Fibroblast of the conjunctiva (primary cell): ENCODE measurements at places on chromosomes 6 and 20.

DNA sequence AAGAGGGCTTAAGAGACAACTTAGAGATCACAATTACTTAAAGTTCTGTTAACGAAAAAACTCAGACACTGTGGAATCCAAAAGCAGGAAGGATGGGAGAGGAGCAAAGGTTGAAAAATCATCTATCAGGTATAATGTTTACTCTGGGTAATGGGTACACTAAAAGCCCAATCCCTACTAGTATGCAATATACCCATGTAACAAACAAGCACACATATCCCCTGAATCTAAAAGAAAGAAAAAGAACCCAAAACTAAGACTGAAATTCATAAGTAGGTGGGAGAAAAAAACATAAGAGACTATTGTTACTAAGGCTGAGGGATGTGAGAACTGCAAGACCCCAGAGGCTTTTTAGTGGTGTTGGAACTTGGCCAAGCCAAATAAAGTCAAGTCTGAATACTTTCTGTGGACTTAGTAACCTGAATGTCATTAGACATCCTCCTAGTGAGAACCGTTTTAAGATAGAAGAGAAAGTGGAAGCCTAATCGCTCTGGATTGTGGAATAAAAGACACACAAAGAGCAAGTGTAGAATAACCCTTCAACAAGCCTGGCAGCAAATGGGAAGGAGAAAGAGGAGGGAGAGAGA is 189.4 kb upstream of the RNF217 start:
- DNase-seq = no peak

- DNase-seq = peak; percentile 58
These were observed 53.3 kb upstream of the KLHL31 start for GRCh38 chr6:53718597-53719460.

GRCh38 chr20:5863040-5863833 is 87.1 kb downstream of the TRMT6 start:
- DNase-seq = peak; percentile 53

- no peak for DNase-seq
These were observed 13.4 kb downstream of the CLIC5 start for GRCh38 chr6:46002264-46002663.

DNA sequence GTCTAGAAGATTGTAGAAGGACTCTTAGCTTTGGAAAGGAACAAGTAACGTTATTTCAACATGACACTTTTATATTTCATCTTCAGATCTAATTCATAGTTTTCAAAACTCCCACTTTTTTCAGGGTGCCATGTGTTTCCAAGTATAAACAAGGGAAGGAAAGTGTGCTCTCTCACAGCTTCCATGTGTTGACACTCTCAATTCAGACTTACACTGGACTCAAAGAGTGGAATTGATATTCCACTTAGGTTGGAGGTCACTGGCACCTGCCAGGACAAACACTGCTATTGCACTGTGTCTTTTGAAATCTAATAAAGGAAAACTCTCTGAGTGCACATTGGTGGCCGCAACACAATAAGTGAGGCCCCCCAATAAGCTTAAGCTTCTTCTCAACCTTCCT is 22.5 kb upstream of the SAMD3 start:
- DNase-seq = no peak

DNA sequence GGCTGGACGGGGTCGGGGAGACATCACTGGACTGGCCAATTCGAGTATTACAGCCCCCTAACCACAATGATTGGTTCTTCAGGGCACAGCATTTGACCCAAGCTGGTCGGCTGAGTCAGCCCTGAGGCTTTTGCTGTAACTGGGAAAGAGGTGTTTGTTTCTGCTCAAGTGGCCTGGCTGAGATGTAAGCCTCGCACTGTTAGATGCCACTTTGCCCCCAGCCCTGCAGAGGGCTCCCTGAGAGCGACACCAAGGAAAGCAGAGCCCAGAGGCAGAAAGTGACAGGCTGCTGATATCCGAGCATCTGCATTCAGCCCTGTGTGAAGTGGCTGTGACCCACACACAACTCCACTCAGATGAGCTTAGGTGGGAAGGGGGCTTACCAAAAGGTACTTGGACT is 19.4 kb downstream of the ERGIC3 start:
- DNase-seq = peak; percentile 12

GRCh38 chr20:57593134-57593886 is 26.9 kb downstream of the ZBP1 start:
- no peak for DNase-seq

DNA sequence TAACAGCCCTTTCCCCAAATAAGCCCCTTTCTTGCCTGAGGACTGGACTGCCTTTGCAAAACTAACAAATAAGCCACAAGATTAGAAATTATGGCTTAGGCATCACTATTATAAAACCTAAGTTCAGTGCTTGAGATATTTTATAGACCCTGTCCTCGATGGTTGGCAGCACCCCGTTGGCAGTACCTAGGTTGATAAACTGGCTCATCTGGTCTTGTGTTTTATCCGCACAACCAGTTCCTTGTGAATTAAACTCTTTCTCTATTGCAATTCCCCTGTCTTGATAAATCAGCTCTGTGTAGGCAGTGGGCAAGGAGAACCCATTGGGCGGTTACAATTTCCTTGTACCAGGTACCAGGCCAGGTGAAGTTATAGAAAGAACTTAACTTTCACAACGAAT is 6.6 kb downstream of the LRP11 start:
- DNase-seq = no peak

DNA sequence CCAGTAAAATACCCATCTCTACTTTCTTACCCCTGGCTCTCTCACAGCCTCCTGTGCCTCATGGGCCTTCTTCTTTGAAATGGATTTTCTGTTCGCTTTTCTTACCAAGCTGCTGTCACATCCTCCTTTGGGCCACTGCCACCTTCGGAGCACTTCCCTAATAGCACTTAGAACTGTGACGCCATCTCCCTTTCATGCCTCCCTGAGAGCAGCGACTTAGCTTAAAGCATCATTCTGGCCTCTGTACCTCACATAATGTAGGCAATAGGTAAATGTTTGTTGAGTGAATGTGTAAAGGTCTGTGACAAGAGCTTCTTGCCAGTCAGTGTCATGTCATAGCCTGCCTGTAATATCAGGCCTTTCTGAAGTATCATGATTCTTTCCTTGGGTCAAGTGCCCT is 78.8 kb downstream of the ADGRG6 start:
- DNase-seq = no peak

DNA sequence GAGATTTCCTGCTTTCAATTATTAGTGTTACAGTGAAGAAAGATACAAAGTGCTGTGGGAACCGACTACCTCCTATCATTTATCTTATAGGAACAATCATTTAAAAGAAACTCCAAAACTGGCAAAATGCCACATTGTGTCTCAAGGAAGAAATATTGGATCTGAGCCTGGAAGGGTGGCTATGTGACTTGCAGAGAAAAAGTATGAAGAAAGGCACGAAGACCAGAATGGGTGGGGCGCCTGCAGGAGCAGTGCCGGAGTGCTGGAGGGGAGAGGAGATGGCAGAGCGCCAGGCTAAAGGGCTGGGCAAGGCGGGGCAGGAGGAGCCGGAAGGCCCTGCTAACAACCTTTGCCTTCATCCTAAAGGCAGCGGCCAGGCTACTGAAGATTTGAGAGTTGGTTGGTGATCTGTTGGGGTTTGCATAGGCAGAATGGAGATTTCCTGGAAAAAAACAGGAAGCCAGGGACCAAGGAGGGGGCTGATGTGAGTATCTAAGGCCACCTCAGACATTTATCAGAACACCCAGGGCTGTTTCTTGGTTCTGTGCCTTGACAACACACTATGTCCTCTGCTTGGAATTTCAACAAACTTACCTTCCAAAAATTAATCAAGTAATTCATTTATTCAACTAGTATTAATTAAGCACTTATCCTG is 125.6 kb downstream of the MAFB start:
- DNase-seq = peak; percentile 10

DNA sequence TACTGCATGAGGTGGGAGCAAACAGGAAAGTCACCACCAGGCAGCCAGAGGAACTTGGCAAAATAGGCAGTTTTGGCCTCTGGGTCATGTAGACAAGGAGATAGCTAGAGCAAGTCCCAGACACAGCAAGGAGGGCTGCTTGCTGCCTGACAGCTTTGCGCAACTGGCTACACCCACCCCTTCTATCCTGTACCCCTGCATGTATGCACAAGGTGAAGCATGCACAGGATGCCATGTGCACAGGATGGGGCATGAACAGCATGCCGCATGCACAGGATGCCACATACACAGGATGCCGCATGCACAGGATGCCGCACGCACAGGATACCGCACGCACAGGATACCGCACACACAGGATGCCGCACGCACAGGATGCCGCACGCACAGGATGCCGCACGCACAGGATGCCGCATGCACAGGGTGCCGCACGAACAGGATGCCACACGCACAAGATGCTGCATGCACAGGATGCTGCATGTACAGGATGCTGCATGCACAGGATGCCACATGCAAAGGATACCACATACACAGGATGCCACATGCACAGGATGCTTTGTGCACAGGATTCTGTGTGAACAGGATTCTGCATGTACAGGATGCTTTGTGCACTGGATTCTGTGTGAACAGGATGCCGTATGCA is 104.9 kb upstream of the IYD start:
- no peak for DNase-seq

- DNase-seq = no peak
These were observed 391.1 kb upstream of the HSF2 start for GRCh38 chr6:122008101-122008999.

GRCh38 chr6:129544892-129545612 is 164.9 kb downstream of the ARHGAP18 start:
- DNase-seq = no peak

GRCh38 chr6:14361956-14362587 is 244.5 kb downstream of the CD83 start:
- DNase-seq = no peak

GRCh38 chr6:16849280-16849987 is 88.2 kb upstream of the ATXN1 start:
- peak; percentile 27 for DNase-seq

DNA sequence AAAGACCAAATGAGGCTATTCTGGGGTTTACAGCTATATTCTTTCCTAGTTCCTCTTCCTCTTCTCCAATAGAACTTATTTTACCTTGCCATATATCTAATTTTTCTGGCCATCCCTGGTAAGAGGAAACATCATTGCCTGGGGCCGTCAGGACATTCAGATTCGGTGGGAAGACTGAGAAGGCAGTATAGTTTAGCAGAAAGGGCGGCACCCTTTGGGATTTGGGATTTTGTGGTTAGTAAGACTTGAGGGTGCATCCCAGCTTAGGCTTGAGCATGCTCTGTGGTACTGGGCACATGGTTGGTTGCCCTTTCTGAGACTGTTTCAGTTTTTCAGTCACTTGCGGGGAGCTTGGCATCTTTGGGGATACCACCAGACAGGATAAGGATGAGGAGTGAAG is 21.1 kb downstream of the SCUBE3 start:
- DNase-seq = no peak

DNA sequence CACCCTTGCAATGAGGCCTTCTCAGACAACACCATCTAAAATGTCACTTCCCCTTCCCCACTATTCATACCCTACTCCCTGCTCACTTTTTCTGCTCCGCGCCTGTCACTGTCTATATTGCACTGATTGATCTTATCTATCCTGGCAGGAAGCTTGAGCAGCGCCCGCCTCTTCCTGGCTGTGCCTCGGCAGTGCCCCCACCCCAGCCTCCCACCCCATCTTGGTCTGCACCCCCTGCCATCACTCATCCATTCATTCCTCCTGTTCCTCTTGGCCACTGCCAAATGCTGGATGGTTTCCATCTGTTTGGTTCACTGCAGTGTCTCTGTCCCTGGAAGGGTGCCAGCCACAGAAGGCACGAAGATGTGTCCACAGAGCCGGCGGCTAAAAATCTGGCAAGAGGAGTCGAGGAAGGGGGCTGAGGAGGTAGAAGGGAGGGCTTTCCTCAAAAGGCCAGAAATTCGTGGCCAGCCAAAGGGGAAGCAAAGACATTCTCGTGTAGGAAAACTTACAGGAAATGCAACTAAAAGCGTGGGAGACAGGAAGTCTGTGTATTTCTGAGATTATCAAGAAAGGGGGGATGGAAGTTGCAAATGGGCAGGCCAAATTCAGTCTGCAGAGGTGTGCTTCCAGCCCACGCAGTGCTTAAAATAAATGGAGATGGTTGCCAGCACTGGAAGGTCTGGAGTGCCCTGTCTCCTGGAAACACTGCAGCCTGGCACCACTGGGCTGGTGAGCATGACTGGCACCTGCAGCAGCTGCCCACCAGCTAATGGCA is 27.6 kb downstream of the SYNJ2 start:
- no peak for DNase-seq

DNA sequence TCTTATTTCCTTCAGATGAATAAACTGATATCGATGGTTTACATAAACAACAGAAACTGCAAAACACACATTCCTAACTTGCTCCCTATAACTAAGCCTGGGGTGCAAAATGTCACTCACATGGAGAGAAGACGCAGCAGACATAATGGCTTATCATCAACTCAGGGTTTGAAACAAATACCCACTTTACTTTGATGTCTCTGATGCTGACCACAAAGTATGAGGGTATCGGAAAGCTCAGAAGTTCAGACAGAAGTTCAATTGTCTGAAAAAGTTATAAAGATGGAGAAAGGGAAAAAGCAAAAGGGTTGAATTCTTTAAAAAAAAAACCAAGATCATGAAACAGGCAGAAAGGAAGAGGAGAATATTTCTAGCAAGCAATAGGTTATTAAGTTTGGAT is 102.7 kb downstream of the FOXC1 start:
- no peak for DNase-seq

- no peak for DNase-seq
These were observed 28.9 kb downstream of the SLC17A5 start for GRCh38 chr6:73624896-73625295.

- no peak for DNase-seq
These were observed 19.8 kb upstream of the C6orf62 start for GRCh38 chr6:24738741-24739140.

GRCh38 chr6:117985916-117986315 is 78.9 kb downstream of the SLC35F1 start:
- DNase-seq = no peak

DNA sequence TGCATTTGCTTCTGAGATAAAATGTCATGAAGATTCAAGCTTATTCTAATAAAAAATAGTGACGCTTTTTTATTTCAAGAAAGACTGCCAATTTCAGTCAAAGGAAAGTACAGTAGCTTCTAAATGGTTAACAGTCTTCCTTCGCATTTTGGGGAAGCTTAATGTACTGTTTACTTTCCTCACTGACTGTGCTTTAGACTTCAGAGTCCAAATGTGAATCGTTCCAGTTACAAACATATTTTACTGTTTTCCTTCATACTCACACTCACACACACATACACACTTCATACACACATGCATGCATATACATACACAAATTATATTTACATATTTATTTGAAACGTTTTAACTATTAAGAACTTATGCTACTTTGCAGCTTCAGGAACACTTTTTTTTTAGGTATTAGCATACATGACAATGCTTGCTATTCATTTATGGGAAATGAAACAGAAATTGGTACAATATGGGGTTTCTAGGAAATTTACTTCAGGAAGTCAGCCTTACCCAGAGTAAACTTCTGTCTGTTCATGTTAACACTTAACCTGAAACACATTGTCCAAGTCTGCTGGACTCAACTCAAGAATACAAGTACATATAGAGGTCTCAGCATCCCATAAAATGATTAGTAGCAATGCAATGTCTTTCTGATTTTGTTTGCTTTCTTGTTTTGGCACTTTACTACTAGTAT is 145.4 kb downstream of the RPS12 start:
- no peak for DNase-seq

GRCh38 chr6:70157086-70157485 is 145.8 kb downstream of the COL9A1 start:
- DNase-seq = no peak
